Left kidney (tissue), 8 donors: ENCODE measurements at places on chromosomes 13 and 19. TPM values are rescaled to one million over a fixed set of nuclear protein-coding genes. Genes with fewer than 3 reads are reported as not detected.
A peak's percentile ranks its signal among the peaks of the same experiment; 100 is the strongest.

The DAND5 gene
- 0.18 TPM for polyA plus RNA-seq

The IGFL1 gene
- not detected for polyA plus RNA-seq

- DNase-seq = no peak
Measured at GRCh38 chr19:47890865-47891621, 4.9 kb upstream of the SULT2A1 start.

DNA sequence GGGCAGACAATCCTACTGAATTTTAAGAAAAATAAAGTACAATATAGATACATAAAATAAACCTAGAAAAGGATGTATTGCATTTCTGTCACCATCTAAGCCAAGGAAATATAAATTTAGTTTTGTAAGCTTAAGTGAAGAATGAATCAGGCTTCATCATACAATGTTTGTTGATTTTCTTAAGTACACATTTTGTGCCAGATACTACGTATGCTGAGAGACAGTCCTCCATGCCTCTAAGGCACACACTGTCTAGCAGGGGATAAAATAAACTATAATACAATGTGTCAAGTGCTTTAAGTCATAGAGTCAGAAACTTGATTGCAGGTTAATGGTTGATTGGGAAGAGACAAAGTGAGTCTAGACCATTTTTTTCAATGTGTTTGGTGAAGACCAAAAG lies 465.7 kb downstream of the TBC1D4 start:
- no peak for DNase-seq

DNA sequence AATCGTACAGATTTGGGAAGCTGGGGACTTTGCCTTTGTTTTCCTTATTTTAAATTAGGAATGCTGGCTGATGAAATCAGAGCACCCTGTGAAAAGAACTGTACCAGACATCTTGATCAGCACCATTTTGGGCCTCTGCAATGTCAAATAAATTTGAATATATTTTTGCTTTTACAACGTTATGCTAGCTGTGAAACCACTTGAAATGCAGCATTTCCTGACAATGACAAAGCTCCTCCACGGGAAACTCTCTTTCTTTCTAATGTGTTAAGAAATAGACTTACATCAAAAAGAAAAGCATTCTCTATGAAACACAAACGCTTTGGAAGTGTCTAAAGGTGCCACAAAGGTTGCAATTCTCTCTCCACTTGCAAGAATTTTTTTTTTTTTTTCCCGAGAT lies 47.1 kb upstream of the MAP3K10 start:
- no peak for DNase-seq

GRCh38 chr19:38206928-38207327 lies 17.1 kb downstream of the DPF1 start:
- no peak for DNase-seq

DNA sequence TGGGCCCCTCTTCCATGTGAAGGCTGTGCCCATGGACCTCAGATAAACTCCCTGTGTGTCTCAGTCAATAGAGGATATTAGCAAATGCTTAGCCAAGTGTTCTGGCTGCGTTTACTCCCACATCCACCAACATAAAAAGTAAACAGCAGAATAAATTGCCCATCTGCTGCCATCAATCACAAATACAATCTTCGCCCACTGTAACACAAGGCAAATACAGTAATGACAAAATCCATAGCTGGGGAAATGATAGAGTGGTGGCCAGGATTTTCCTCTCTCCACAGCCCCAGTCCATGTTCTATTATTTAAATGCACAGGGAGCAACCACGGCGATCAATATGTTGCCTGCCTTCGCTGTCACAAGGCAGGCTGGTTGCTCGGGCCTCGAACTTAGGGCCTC lies 376.5 kb downstream of the UQCRFS1 start:
- DNase-seq = no peak

- DNase-seq = no peak
Measured at GRCh38 chr13:77298426-77298825, 28.5 kb downstream of the MYCBP2 start.

The PCDH8 gene
- not detected for polyA plus RNA-seq

DNA sequence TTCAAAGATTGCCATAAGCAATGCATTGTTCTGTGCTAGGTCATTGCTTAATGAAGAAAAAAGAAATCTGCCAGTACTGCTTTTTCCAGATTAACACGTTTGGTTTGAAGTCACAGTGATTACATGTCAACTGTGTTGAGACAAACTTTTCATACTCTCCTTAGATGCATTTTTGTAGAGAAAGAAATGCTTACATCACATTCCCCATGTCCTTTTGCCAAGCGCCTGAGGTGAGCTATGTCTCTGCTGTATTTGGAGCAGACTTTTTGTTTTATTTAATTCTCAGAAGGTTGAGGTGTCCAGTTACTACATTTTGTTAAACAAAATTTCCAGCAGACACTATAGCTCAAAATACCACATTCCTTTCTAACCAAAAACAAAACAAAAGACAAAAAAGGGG lies 16.2 kb downstream of the LACC1 start:
- DNase-seq = no peak

The SERP2 gene
- 13.0 TPM for polyA plus RNA-seq

- no peak for DNase-seq
Measured at GRCh38 chr19:45613926-45614725, 12.1 kb upstream of the GPR4 start.

DNA sequence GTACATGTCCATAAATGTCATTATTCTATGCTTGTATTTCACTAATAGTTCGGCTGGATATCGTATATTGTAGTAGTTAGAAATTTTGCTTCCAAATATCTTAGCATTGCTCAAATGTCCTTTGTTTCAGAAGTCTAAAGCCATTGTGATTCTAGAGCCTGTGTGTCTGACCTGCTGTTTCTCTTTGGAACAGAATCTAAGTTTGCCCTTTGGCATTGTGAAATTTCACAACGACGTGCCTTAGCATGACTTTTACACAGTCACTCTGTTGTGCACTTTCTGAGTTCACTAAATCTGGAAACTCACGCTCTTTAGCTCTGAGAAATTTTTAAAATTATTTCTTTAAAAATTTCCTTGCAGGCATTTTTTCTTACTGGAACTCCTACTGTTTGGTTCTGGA lies 152.2 kb downstream of the TBC1D4 start:
- DNase-seq = no peak

- DNase-seq = no peak
Measured at GRCh38 chr19:10231612-10232228, 589 bp upstream of the S1PR2 start.

GRCh38 chr19:9671655-9672054 lies 3.2 kb downstream of the ZNF562 start:
- no peak for DNase-seq

The ZNF471 gene
- 39.1 TPM for polyA plus RNA-seq

The ZNF20 gene
- polyA plus RNA-seq = 8.4 TPM

GRCh38 chr13:49060678-49061387 lies 85.1 kb downstream of the FNDC3A start:
- no peak for DNase-seq

DNA sequence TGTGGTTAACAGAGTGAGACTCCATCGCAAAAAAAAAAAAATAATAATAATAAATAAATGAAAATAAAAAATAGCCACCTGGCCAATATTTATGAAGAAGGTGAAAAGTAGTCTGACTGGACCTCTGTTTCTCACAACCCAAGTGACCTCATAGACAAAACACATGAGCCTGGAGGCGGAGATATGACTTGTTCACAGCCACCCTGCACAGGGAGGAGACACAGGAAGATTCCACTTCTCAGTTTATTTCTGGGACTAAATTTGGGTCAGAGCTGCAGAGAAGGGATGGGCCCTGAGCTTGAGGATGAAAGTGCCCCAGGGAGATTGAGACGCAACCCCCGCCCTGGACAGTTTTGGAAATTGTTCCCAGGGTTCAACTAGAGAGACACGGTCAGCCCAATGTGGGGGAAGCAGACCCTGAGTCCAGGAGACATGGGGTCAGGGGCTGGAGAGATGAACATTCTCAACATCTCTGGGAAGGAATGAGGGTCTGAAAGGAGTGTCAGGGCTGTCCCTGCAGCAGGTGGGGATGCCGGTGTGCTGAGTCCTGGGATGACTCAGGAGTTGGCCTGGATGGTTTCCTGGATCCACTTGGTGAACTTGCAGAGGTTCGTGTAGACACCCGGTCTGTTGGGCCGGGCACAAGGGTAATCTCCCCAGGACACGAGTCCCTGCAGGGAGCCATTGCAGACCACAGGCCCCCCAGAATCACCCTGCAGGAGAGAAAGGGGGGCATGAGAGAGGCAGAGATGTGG lies 9.6 kb downstream of the KLK5 start:
- no peak for DNase-seq

The KANK2 gene
- polyA plus RNA-seq = 117 TPM

DNA sequence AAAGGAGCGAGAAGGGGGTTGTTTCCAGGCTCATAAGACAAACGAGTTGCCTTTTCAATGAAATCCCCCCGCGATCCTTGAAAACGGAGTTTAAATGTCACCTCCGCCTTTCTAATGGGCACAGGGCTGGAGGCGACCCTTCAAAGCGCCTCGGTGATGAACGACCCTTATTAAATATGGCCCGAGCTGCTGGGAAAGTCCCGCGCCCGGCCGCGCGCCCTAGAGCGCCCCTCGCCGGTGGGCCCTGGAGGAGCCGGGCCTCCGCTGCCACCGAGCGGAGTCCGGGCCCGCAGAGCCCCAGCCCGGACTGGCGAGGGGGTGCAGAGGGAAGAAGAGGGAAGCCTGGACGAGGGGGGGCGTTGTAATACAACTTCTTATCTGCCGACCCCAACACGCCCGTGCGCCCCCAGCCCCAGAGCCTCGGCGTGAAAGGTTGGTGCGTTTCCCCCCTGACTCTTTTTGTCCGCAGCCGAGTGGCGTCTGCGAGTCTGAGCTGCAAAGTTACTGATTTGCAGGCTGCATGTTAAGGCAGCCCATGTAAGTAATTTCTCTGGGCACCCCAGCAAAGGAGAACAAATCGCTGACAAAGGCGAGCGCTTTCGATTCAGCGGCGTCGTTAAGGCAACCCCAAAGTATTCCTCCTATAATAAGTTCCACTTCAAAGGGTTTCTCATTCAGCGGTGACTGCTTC lies 11.9 kb downstream of the ZIC5 start:
- DNase-seq = no peak

The FPR3 gene
- 0.20 TPM for polyA plus RNA-seq

DNA sequence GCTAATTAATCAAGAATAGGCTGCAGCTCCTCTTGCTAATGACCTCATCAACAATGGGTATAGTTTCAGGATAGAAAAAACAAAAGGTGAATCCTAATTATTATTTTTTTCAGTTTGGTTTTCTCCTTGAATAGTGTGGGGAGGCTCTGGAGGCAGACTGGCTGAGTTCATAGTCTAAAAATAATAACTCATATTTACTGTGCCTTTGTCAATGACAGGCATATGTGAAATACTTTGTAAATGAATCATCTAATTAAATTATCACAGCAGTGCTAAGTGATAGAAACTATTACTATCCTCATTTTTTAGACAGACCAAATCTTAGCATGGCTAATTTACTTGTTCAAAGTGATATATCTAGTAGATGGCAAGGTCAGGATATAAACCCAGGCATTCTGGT lies 1261.0 kb upstream of the SLC10A2 start:
- no peak for DNase-seq

GRCh38 chr13:28027071-28027470 lies 38.6 kb upstream of the URAD start:
- DNase-seq = no peak

GRCh38 chr13:65416784-65417183 lies 1813.4 kb downstream of the PCDH9 start:
- no peak for DNase-seq

- DNase-seq = no peak
Measured at GRCh38 chr19:35397064-35397463, 26.2 kb downstream of the GPR42 start.

DNA sequence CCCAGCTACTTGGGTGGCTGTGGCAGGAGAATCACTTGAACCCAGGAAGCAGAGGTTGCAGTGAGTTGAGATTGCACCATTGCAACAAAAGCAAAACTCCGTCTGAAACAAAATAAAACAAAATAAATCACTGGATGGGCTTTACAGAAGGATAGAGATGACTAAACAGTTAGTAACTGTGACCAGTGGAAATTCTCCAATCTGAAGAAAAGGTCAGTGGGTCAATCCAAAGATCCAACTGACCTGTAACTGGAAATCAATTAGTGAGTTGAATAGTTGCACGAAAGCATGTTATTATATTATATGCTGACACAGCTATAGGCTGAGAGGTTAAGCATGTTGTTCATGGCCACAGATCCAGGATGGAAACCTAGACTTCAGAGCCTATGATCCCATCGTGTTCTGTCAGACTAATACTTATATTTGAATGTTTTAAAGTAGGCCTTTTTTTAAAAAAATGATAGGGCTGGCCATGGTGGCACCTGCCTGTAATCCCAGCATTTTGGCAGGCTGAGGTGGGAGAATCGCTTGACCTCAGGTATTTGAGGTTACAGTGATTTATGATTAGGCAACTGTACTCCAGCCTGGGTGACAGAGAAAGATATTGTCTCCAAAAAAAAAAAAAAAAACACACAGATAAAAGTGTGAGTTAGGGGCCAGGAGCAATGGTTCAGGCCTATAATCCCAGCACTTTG lies 1.4 kb downstream of the ECH1 start:
- no peak for DNase-seq

The APC2 gene
- 1.3 TPM for polyA plus RNA-seq

DNA sequence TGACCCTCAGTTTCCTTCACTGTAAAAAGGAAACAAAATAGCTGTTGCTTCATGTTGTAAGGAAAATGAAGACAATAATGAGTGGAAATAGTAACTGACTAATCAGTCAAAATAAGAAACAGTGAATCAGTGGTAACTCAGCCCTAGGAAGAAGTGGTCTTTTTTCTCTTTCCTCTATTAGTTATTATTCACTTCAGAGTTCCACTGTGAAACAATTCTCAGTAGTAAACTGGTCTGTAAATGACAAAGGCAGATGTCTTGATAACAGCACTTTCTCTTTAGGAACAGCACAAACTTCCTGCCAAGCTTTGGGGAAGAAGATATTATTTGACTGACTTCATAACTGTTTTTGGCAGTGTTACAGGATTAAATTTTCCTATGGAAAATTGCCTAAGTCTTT lies 600.5 kb upstream of the KLHL1 start:
- DNase-seq = no peak

The PABPC3 gene
- polyA plus RNA-seq = 1.7 TPM

GRCh38 chr13:42333613-42334328 lies 61.8 kb downstream of the AKAP11 start:
- DNase-seq = peak; percentile 28

GRCh38 chr19:37594982-37595382 lies 306 bp downstream of the ZNF540 start:
- no peak for DNase-seq

DNA sequence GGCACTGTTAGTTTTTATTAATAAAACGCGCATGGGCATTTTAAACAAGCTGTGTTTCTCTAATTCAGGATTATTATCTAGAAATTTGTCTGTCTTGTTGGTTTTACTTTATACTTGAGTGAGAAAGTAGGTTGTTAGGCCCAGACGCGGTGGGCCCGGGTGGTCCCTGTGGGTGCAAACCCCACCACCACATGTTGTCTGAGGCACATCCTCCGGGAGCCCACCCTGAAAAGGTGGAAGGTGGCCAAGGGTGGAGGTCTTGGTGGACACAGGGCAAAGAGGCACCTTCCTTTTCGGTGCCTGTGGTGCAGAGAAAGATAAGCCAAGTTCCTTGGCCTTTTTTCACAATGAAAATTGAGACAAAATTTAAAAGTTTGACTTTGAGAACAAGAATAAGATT lies 16.6 kb downstream of the ATP4B start:
- no peak for DNase-seq

The ZMYM2 gene
- 154 TPM for polyA plus RNA-seq
